ENCODE measurements at places on chromosomes 7 and 10.

GRCh38 chr10:1631282-1631681 is 106.0 kb downstream of the ADARB2 start:
- DNase-seq, result no peak

DNA sequence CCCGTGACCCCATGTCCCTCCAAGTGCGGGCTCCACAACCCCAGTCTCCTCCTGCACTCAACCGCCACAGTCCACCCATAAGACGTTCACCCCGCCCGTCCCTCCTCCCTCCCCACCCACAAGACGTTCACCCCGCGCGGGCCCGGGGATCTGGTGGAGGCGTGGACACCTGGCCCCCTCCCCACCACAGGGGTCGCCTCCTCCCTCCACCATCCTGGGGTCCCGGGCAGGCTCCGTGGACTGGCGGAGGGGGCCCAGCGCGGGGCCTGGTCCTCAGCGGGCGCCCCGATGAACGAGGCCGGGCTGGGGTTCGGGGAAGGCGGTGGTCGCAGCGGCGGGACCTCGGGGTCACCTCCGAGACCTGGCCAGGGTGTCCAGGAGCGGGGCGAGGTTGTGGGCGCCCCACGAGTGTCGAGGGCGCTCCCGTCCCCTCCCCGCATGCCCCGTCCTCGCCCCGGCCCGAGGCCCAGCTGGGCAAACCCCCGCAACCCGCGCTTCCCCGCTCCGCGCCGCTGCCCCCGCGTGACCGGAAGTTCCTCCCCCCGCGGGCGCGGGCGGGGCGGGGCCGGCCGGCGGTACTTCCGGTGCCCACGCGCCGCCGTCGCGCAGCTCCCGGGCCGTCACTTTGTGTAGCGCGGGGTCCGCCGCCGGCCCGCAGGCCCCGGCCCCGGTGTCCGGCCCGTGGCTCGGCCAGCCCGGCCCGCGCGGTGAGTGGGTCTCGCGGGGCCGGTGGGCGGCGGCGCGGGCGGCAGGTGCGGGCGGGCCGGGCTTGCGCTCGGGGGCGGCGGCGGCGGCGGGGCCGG is at the start of gene ZNF316:
Gene ZNF316, plus strand, starts transcription at position 578 of the 803 bp plus-strand sequence. CDS start 5,092 bp downstream, outside the sequence.
- peak; percentile 65 for DNase-seq

GRCh38 chr10:108090476-108091215 is 926.1 kb upstream of the SORCS1 start:
- DNase-seq, result no peak

GRCh38 chr7:20307119-20307518 is 23.6 kb upstream of the ITGB8 start:
- no peak for DNase-seq

- DNase-seq, result no peak
These were observed 38.5 kb downstream of the CDK1 start for GRCh38 chr10:60816628-60817397.

DNA sequence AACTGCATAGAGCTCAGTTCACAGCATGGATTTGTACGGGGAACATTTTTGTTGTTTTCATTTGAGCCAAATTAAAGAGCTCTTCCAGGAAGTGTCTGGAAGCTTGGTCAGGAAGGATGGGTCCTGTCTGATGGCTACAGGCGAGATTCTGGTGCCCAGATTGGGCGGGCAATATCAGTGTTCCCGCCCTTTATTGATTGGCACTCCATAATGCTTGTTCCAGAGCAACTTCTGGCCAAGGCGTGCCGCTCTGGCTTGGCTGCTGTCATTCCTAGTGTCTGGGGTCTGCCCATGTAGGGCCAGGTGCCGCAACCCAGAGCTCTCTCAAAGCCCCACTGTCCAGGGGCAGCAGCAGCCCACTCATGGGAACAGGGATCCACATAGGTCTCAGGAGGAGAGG is 45.9 kb downstream of the RAMP3 start:
- DNase-seq, result no peak

- peak; percentile 49 for DNase-seq
These were observed 83.3 kb upstream of the DNAJC1 start for GRCh38 chr10:22086730-22087401.

DNA sequence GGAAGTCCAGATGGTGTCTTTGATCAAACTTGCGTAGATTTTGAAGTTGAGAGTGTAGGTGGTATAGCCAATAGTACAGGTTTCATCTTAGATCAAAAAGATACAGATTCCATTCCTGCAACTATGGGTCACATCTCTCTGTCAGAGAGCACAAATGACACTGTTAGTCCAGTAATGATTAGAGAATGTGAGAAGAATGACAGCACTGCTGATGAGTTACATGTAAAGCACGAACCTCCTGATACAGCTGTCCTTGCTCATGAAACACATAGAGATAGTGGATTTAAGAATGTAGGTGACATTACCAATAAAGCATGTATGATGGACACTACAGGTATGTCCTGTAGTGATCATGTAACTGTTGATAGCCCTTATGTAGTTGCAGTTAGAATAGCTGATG is 59.1 kb downstream of the LOXL4 start:
- no peak for DNase-seq

DNA sequence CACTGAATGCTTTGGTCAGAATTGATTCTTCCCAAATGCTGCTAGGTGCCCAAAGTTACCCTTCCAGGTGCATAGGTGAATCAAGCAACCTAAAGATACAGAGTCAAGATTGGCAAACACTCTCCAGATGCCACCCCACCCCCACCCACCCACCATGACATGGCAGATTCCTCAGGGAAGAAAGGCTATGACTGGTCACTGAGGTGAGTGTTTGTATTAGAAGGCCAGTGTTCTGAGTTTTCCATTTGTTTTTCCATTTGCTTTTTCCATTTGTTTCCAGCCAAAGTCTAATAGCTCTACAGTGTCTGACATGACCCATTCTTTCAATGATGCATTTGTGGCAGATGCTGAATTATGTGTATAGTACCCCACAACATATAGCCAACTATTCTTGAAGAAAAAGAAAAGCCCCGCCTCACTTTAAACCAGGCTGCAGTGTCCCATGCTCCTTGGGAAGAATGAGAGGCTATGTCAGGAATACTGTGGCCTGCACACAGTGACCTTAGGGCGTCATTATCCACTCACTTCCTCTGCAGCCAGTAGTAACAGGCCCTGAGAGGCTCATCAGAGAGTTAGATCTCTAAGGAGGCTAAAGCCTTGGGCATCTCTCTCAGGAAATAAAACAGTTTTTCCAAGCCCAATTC is 16.1 kb upstream of the HIBADH start:
- no peak for DNase-seq

DNA sequence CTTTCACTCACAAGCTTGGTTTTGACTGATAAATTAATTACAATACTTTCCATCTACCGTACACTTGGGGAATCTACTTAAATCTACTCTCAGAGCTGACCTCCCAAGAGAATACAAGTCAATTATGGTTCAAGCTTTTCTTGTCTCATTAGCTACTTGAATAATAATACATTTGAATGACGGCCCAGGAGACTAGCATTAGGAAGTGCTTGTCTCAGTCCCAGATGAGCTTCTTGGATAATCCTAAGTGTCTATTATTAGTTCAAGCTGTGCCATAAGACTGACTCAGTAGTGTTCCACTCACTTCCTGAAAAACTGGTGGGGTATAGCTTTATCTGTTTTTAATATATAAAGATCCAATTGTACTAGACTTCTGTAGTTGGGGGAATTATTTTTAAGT is 100.2 kb downstream of the GNAT3 start:
- no peak for DNase-seq

- DNase-seq, result peak; percentile 11
These were observed 180.7 kb upstream of the ANK3 start for GRCh38 chr10:60570272-60570865.

DNA sequence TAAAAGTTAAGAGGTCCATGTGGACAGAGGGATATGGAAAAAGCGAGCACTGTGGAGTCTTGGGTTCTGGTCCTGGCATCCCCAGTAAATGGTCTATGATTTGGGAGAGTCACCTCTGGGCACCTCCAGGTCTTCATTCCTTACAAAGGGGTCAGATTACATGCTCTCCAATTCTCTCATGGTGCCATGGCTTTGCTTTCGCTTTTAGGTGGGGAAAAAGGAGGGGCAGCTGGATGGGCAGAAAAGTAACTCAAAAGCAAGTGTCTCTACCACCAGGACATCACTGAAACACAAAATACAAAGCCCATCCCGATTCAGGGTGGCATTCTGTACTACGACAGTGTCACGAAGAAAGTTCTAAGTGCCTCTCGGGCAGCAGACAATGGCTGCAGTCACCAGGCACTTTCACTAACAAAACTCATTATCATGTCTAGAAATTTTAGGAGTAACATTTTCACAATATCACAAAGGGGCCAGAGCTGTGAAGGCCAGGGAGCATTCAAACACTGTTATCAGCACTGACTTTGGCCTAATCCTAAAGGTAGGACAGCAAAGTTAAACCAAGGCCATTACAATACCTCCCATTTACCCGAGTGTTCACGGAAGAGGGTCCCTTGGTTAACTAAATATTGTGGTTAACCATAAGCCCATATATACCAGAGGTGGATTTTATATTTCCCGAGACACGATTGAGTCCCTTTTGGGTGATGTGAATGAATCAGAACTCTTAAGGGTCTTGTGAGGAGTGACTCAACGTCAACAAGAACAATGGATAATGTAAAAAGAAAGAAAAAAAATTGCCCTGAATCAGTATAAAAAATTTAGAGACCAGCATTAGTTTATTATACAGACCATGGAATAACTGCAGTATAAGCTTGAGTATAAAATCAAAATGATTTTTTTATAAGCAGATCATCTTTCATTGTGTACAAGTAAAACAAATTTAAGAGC is 2.5 kb downstream of the PSAP start:
- no peak for DNase-seq

- DNase-seq, result no peak
These were observed 215.8 kb downstream of the CHCHD3 start for GRCh38 chr7:132866144-132866531.

DNA sequence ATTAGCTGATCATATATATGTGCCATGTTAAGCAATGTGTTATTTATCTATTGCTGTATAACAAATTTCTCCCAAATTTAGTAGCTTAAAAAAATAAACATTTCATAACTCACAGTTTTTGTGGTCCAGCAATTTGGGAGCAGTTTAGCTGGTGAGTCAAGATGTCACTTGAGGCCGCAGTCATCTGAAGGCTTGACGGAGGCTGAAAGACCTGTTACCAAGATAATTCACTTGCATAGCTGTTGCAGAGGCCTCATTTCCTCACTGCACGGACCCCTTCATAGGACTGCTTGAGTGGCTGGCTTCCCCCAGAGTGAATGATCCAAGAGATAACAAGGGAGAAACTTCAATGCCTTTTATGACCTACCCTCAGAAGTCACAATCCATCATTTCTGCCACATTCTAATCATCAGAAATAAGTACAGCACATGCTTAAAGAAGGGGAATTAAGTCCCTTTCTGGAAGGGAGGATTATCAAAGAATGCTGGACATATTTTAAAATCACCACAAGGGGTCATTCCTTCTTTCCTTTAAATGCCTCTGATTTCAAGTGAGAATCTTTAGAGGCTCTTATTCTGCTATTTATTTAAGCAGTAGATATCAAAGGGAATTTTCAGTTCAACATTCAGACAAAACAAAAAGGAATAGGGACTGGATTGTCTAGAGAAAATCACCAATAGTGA is 10.5 kb upstream of the SRPK2 start:
- DNase-seq, result no peak

DNA sequence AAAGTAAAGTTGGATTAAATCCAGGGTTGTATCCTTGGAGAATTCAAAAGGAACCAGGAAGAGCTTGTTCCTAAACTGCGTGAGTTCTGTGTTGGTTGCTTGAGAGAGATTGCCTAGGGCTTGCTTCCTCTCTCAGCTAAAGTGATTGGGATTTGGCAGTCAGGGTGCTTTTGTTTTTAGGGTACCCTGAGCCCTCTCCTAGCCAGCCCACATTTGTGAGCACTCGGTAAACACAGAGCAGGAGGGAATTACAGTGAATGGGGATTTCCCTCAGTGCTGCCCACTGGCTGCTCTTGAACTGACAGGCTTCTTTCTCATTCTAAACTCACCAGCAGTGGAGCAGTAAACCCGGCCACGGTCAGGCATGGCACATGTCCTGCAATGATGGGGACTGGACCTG is 146.9 kb downstream of the TPST1 start:
- DNase-seq, result no peak

DNA sequence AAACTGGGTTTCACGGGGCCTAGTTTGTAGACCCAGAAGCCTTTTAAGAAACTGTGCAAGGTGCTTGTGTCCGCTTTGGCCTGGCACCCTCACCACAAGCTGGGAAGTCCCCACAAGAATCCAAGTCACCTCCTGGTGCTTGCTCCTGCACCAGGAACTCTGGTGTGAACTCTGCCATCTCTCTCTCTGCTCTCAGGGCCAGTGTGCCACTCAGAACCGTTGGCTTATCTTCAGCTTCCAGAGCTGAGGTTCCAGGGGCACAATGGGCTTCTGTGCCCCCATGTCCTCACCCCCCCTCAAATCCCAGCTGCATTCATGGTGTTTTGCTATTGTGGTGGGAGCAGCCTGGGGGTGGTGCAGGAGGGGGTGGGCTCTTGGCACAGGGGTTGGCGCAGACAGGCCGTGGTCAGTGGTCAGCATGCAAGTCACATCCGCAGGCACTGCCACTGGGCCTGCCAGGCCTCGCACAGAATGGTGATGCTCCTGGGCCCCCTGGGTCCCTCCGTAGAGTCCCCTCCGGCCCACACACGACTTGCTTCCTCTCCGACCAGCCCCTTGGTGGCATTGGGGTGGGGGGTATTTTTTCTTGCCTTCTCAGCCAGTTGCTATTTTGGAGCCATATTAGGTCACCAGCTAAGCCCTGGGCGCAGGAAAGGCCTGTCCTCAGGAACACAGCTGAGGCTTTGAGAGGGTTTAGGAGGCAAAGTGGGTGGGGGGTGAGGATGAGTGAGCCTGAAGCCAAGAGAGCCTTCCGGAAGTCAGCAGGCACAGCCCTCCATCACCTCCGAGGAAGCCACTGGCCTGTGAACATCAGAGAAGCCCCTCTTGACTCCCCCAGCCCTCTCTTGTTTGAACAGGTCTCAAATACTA is 3.0 kb downstream of the ZCCHC24 start:
- DNase-seq, result peak; percentile 65

DNA sequence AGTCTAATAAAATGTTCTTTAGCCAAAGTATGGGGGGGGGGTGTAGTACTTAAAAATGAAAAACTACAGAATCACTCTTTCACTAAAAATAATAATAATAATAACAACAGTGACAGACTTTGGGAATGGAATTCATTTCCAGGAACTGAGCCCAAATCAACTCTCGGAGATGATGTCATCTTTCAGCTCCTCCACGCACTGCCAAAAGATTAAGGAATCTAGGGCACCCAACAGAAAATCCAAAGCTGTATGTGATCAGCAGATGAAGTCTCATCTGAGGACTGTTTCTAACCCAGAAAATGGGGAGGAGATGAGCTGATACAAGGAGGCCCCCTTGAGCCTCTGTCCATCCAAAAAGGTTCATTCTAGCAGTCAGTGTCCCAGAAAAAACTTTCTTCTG is 54.5 kb downstream of the GRB10 start:
- no peak for DNase-seq

GRCh38 chr7:144133307-144133706 is 10.3 kb downstream of the OR2A14 start:
- no peak for DNase-seq

- no peak for DNase-seq
These were observed 24.3 kb downstream of the PPP2R2D start for GRCh38 chr10:131925011-131925649.

GRCh38 chr10:110918269-110918642 is 724 bp downstream of the BBIP1 start:
- DNase-seq, result no peak

Measured in hypothalamus (tissue), 51 donors.